Activated CD8-positive, alpha-beta T cell treated with anti-CD3 and anti-CD28 coated beads, Interleukin-2, amount 10 ng/mL, durations not matched to agents 7 days and 5 days (primary cell): ENCODE measurements at places on chromosomes 6 and 20.

- DNase-seq: peak; percentile 83
- H3K4me1 ChIP-seq: peaks cover 34% of the 10 kb centered on the region
- H3K36me3 ChIP-seq: no peaks in the 10 kb centered on the region
- H3K27ac ChIP-seq: peak overlapping the region; percentile 54
These were observed 16.4 kb downstream of the ZNF311 start for GRCh38 chr6:28988536-28989311.

DNA sequence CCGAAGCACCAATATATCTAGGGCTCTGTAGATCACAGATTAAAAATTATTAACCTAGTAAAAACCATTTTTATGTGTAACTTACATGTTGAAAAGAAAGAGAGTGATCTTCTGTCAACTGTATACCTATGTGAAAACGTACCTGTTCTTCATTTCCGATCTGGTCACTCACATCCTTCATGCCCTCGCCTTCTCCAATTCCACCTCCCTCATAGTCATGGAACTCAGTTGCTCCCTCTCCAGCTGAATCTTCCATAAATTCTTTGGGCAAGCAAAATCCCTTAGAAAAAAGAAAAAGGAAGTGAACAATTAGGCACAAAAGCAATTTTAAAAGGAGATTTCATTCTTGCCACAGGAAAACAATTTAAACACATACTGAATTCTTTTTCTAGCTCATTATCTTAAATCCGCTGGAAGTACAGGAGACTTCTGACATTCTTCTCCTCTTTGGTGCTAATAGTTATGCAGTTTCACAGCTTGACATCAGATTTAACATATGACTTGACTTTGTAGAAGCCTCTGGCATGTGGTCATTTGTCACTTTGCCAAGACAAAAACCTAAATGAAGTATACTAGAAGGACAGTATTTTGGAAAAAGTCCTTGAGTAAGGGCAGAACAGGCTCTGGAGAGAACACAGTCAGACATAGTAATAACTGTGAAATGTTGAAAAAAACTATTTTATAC lies 29.5 kb upstream of the LYRM2 start:
- no peak overlapping the region for H3K4me3 ChIP-seq
- no peak for DNase-seq
- no peak overlapping the region for H3K27ac ChIP-seq
- H3K4me1 ChIP-seq: no peaks in the 10 kb centered on the region

- H3K4me3 ChIP-seq: no peak overlapping the region
- no peaks in the 10 kb centered on the region for H3K27me3 ChIP-seq
- no peaks in the 10 kb centered on the region for H3K4me1 ChIP-seq
- DNase-seq: no peak
- no peak overlapping the region for H3K27ac ChIP-seq
These were observed 662.8 kb downstream of the TBC1D32 start for GRCh38 chr6:120671519-120671918.

DNA sequence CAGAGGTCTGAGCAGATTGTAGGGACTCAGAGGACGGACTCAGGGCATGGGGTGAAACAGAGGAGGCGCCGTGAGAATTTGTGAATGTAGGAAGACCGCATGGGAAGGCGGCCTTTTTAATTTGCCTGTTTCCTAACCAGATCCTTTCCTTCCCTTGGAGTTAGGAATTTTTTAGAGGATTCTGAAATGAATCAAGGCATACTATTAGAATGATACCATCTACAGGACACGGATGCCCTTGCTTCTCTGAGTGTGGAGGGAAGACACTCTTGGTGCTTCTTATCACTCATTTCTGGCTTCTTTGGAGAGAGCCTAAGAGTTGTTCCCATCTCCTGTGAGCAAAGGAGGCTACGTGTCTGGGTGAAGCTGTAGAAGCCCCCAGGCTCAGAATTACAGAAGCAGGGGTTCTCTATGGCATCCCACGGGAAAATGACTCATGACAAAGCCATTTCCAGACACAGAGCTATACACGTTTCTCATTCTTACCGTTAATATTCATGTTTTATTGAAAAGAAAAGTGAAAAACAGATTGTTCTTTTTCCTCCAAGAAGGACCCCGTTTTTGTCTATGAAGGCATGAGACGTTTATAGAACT lies 148.5 kb downstream of the EDN3 start:
- no peak overlapping the region for H3K4me3 ChIP-seq
- no peaks in the 10 kb centered on the region for H3K4me1 ChIP-seq
- no peaks in the 10 kb centered on the region for H3K36me3 ChIP-seq
- H3K27ac ChIP-seq: no peak overlapping the region

- DNase-seq: no peak
- no peak overlapping the region for H3K27ac ChIP-seq
- H3K4me3 ChIP-seq: no peak overlapping the region
- H3K4me1 ChIP-seq: no peaks in the 10 kb centered on the region
These were observed 24.4 kb upstream of the AFDN start for GRCh38 chr6:167802339-167802738.

DNA sequence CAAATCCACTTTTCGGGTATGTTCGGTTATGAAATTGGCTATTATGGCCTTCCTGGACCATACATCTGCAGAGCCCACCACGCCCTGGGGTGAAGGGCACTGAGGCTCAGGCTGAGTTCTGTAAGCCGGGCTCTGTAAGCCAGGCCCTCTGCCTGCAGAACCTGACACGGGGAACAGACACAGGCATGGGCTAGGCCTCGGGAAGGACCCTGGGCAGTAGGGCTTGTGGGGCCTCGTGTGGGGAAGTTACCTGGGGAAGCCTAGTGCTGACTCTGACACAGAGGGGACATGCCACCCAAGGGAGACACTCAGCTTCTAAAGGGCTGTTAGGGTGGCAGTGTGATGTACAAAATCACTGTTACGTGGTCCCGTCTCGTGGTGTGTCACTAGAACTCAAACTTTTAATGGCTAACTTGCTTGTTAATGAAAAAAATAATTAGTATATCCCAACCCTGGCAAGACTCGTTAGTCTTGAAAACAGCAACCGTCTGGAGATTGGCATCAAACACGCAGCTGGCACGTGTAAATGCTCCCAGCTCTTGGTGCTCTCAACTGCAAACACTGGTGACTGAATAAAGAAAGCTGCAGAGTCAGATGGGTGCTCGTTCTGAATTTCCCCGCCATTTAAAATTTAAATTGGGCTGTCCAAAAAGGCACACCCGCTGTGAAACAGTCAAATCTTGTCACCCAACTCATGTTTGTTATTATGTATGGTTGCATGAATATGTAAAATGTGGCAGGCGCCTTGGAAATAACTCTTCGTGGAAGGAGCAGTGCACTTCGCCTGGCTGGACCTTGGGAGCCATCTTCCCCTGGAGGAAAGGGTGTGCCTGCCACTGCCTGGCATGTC lies 23.6 kb upstream of the TCFL5 start:
- H3K27ac ChIP-seq: no peak overlapping the region
- H3K4me3 ChIP-seq: no peak overlapping the region
- peaks cover 55% of the 10 kb centered on the region for H3K36me3 ChIP-seq
- H3K27me3 ChIP-seq: no peaks in the 10 kb centered on the region
- peaks cover 12% of the 10 kb centered on the region for H3K4me1 ChIP-seq

DNA sequence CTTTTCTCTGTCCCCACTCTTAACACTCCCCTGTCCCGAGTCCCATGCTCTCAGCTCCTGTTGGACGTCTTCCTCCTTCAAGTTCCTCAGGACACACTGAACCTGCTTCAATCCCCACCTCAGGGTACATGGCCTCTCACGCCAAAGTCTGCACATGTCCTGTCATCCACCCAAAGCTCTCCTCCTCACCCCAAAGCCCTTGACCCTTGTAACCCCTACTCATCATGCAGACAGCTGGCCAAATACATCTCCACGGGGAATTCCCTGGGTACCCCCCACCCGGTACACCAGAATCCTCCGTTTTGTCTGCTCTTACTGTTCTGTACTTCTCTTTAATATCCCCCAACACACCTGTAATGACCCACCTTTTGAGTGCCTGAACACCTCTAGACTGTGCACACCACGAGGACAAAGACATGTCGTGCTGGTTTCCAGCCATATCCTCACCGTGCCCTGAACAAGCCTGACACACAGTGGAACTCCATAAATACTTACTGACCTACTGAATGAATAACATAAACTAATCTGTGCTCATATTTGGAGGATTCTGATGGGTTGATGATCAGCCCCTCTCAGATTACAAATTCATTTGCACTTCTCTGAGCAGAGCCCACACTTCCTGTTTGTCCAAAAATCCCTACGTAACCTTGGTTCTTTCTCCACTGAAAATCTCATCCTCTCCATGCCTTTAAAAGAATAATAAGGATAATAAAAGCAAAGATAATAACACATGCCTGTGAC lies 66.8 kb upstream of the EYA2 start:
- H3K27me3 ChIP-seq: peaks cover 9% of the 10 kb centered on the region
- H3K4me3 ChIP-seq: no peak overlapping the region
- H3K4me1 ChIP-seq: no peaks in the 10 kb centered on the region
- DNase-seq: no peak
- H3K36me3 ChIP-seq: no peaks in the 10 kb centered on the region

DNA sequence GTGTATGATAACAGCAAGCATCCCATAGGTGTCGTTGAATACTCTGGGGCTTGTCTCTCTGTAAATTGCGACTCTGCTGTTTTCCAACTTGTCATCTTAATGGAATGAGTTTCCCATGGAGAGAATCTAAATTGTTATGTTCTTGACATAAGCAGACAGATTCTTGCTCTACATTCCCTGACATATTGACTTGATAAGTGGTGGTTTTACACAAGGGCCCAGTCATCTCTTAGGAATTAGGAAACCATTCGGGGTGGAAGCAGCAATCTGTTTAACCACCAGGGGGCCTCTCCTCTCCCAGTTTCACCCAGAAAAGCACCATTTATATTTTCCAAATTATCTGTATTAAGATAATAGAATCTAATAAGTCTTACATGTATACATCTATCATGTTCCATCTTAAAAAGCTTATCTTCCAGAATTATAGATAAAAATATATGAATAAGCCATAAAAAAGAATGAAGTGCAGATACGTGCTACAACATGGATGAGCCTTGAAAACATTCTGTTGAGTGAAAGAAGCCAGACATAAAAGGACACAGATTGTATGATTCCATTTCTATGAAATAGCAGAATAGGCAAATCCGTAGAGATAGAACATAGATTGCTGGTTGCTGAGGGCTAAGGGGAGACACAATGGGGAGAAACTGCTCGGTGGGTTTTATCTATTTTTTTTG lies 23.1 kb upstream of the MROH8 start:
- H3K4me3 ChIP-seq: no peak overlapping the region
- peak; percentile 30 for DNase-seq
- H3K27ac ChIP-seq: no peak overlapping the region
- H3K36me3 ChIP-seq: peaks cover 63% of the 10 kb centered on the region
- no peaks in the 10 kb centered on the region for H3K27me3 ChIP-seq

- H3K4me3 ChIP-seq: no peak overlapping the region
- H3K36me3 ChIP-seq: no peaks in the 10 kb centered on the region
- no peak overlapping the region for H3K27ac ChIP-seq
- H3K4me1 ChIP-seq: no peaks in the 10 kb centered on the region
- peaks cover 9% of the 10 kb centered on the region for H3K27me3 ChIP-seq
These were observed 197.5 kb upstream of the CEP162 start for GRCh38 chr6:84424956-84425355.

DNA sequence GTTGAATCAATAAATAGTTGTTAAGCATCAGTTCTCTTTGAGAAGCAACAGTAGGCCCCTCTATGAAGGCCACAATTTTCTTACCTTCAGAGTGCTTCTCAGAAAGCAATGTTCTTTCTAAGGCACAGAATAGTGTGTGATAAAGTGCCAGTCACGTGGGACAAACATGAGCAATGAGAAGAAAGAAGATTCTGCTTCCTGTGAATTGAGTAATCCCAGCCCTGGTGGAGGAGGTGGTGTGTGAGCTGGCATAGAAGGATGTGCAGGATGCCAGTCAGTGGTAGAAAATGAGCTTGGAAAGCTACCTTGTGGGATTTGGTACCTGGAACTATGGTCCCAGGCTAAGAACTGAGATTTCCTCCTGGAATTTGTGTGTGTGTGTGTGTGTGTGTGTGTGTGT lies 21.7 kb downstream of the KIZ start:
- no peak overlapping the region for H3K4me3 ChIP-seq
- no peak overlapping the region for H3K27ac ChIP-seq
- peaks cover 4% of the 10 kb centered on the region for H3K4me1 ChIP-seq
